ENCODE measurements at places on chromosomes 7 and 10.
A peak's percentile ranks its signal among the peaks of the same experiment; 100 is the strongest.

DNA sequence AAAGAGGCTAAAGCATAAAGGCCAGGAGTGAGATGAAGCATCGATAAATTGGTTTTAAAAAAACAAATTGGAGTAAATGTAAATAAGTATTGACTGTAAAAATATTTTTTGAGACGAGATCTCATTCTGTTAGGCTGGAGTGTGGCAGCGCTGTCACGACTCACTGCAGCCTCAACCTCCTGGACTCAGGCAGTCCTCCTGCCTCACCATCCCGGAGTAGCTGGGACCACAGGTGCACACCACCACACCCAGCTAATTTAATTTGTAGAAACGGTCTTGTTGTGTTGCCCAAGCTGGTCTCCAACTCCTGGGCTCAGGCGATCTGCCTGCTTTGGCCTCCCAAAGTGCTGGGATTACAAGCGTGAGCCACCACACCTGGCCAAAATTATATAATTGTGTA lies 17.8 kb downstream of the HNRNPA2B1 start:
- no peak for DNase-seq

- no peak for DNase-seq
Measured at GRCh38 chr7:75951506-75951905, 36.6 kb downstream of the POR start.

GRCh38 chr7:41567731-41568114 lies 135.2 kb downstream of the INHBA start:
- DNase-seq = no peak

- no peak for DNase-seq
Measured at GRCh38 chr7:117863618-117864017, 9.6 kb downstream of the CTTNBP2 start.

- no peak for DNase-seq
Measured at GRCh38 chr10:48649349-48649944, 35.2 kb upstream of the WDFY4 start.

DNA sequence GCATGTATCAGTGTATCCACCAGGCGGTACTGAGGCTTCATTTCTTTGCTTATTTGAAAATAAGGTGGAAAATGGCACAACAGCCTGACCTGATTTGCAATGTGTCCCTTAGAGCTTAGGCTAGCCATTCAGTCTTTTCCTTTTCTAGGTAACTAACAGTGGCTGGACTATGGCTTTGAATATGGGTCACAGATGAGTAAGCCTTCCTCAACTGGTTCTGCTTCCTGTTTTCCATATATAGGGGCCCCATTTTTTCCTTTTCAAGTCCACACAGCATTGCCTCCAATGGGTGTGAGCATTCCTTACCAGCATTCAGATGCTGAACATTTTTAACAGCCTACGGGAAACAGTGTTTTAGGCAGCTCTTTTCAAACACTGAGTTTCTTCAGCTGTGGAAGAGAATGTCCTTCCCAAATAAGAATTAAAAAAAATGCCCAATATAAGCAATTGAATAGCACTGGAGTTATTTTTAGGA lies 3.9 kb upstream of the ITGB1 start:
- no peak for DNase-seq

GRCh38 chr10:71740069-71740653 lies 20.6 kb upstream of the C10orf105 start:
- no peak for DNase-seq

- peak; percentile 12 for DNase-seq
Measured at GRCh38 chr7:157544980-157545680, 208.3 kb downstream of the DNAJB6 start.

DNA sequence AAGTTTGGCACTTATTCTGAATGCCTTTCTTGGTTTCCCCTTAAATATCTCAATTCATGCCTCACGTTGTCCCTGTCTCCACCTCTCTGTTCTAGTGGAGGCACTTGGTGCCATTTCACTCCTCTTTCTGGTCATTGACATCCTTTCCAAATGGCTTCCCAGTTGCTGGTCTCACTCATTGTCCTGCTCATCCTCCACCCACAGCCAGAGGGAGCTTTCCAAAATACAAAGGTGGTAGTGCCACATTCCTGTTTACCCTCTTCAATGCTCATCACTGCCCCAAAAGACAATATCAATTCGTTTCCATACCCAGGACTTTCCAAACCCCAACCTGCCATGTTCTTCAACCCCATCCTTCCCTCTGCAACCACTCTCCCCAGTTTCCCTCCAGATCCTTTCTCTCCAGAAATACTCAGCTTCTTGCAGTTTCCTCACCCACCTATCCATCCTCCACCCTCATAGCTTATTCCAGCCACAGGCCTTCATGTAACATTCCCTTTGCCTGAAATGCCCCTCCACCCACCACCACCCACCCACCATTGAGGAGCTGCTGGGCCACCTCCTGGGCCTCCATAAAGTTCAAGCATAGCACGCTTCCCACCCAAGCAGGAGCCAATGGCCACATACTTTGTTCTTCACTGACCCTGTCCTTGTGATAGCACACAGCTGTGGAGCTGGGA lies 63.1 kb upstream of the ADRB1 start:
- DNase-seq = no peak

- DNase-seq = no peak
Measured at GRCh38 chr7:110669410-110669809, 421.5 kb upstream of the LRRN3 start.

GRCh38 chr7:151426441-151426903 lies 13.5 kb downstream of the CRYGN start:
- no peak for DNase-seq

DNA sequence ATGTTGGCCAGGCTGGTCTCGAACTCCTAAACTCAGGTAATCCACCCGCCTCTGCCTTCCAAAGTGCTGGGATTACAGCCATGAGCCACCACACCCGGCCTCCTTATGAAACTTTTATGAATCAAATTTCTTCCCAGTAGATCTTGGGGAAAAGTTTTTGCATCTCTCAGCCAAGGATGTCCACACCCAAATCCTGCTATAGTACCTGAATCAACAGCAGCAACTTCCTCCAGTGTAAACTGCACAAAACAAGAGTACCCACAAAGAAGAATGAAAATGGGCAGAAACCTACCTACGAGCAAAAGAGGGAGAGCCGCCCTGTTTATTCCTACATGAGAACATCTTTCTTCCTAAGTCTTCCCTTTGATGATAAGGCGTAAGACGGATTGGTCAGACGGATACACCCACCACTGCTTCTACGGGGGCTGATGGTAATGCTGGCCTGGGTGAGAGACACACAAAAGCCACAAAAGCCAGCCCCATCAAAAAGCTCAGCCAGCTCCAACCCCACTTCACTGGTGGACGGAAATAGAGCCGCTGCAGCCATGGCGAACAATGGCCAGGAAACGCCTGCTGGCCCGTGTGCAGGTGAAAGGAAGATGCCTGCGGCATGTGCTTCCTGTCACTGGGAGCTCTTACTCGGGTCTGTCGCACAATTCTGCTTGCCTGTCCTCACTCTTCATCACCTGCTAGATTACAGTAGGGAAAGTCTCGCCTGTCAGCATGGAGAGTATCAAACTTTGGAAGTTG lies 10.4 kb downstream of the JCAD start:
- DNase-seq = no peak

GRCh38 chr10:80185578-80186299 lies 19.6 kb downstream of the ANXA11 start:
- no peak for DNase-seq

- DNase-seq = no peak
Measured at GRCh38 chr10:131198401-131198800, 113.1 kb downstream of the TCERG1L start.

- DNase-seq = no peak
Measured at GRCh38 chr10:29370097-29371092, 81.5 kb downstream of the LYZL1 start.

- DNase-seq = no peak
Measured at GRCh38 chr7:155453296-155454182, 4.4 kb upstream of the EN2 start.

DNA sequence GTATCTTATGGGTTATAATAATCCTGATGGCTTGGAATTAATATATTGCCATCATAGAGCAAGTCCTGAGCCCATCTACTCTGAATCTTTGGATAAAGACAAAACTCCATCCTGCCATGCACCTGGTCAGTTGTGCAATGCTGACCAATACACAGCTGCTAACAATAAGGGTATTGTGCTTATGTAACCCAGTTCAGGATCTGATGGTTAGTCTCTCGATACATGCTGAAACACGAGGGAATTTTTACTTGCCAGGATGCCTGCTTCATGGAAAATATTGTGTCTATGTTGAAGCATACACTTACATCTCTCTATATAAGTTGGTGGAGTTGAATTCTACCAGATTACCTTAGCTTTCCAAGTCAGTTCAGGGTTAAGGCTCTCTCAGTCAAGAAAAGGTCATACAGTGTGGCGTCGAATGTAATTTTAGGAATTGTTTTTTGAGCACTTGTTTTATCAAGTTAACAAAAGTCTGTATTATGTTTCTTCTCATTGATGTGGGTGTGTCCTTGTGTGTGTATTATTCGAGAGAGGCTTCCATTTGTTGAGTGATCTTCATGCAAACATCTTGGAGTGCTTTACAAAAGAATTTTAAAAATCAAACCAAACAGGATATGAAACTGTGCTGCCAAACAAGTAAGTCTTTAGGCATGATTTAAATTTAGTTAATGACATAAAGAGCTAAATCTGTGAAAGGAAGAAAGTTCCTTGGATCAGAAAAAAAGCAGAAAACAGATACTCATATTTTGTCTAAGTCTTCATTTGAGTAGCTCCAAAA lies 449.1 kb downstream of the SUGCT start:
- DNase-seq = no peak

DNA sequence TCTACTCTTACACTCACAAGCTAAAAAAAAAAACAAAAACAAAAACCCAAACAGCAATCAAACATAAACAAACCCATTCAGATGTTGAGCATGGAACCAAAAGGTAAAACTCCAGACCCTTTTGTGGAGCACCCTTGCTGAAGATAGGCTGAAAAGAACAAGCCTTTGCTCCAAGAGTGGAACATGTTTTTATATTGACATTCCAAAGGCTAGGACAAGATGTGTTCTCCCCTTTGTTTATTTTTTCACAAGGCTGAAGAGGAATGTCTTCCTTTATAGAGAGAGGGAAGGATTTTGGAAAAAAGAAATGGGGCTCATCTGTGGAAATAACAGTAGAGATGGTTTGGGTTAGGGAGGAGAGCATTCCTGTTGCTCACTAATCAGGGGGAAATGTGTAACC lies 87.2 kb upstream of the ELMO1 start:
- no peak for DNase-seq

DNA sequence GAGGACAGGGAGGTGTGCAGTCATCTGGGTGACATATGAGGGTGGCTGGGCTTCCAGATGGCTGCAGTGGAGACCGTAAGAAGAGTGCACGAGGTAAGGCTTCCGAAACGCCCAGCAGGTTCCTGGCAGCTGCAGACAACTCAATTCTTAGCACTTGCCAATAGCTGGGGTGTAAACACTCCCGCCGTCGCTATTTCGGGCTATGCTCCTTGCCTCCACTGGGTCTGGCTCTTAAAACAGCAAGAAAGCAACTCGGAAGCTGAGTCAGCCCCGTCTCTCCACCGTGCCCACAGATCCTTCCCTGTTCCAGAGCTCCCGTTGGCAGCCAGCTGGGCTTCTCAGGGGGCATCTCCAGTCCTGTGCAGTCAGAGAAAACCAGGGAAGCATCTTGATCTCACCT lies 6.1 kb upstream of the PDGFA start:
- no peak for DNase-seq

DNA sequence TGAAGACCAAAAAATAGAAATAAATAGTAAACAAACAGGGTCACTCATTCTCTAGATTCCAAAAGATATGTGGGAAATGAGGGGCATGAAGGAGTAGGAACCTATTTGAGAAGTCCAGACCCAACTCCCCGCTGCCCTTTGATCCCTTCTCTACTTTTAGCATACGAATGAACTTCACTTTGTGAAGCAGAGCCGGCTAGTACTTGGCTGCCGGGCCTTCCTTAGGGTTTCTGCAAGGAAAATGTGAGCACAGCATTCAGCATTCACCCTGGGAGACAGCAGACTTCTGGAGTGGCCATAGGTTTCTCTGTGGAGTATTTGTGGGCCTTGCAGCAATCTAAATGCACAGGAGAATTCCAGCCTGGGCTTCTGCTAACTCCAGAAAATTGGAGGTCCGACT lies 76.3 kb upstream of the PRKAR2B start:
- DNase-seq = no peak
